ENCODE measurements at places on chromosomes 11 and 22.

DNA sequence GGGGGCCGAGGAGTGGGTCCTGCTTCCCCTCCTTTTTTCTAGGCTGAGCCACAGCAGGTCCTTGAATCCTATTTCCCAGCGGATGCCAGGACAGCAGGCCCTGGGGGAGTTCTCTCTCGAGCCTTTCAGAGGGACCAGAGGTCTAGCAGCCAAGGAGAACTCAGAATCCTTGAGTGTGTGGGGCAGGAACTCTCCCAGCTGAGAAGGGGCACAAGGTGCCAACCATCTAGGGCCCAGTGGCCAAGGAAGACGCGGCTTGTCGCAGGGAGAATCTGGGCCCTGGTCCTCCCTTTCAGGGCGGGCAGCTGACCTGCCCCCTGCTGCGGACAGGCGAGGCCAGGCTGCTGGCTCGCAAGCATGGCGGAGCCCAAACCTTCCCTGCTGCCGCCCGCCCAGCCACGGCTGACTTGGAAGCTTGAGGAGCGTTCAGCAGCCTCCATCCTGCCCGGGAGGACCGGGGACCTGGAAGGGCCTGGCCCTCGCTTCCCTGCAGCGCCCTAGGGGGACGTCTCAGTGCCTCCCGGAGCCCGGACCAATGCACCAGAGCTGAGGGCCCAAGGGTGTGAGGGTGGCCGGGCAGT is 972 bp upstream of the TSSC4 start:
- peak; percentile 37 for DNase-seq

- no peak for DNase-seq
These were observed 91.1 kb downstream of the PDE2A start for GRCh38 chr11:72583177-72583553.

GRCh38 chr22:32685512-32685911 is 116.0 kb upstream of the TIMP3 start:
- no peak for DNase-seq

- peak; percentile 78 for DNase-seq
These were observed 48.4 kb downstream of the GRAMD1B start for GRCh38 chr11:123478352-123478987.

DNA sequence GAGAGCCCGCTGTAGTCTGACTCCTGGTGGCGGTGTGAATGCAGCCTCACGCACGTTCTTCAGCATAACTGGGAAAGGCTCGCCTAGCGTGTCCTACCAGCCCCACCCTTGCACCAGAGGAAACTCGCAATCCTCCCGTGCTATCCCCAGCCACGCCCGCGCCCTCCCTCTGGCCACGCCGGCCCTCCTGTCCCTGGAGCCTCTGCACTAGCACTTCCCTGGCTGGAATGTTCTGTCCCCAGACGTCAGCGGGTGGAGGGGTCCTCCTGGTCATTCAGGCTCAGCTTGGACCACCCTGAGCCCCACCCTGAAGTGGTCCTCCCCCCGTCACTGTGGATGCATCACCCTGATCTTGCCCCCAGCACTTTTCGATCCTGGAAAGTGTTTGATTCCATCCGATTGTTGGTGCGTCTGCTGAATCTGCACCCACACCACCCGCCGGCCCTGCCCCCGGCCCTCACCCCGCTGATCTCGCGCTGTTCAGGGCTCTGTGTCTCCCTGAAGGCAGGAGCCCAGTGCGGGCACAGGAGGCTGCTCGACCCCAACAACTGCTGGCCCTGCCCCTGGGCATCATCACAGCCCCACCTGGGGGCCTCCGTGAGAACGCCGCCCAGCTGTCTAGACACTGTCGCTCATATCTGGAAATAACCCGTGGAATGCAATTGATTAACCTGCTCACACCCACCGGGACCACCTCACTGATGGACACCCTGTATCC is 437.0 kb downstream of the TBC1D22A start:
- DNase-seq = no peak

GRCh38 chr22:48208894-48209293 is 1446.4 kb downstream of the TBC1D22A start:
- no peak for DNase-seq

DNA sequence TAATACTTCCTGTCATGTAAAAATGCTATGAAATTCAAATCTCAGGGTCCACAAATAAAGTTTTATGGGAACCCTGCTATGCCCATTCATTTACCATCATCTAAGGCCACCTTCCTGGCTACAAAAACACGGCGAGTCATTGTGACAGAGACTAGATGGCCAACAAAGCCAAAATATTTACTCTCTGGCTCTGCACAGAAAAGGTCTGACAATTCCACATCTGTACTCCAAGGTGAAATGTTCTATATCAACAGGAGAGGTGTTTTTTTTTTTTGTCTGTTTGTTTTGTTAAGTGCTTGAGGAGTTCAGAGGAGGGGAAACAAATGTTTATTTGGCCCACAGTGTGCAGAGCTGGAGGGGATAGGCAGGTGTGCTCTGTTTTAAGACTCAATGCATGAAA is 18.6 kb upstream of the TMA7B start:
- DNase-seq = no peak

DNA sequence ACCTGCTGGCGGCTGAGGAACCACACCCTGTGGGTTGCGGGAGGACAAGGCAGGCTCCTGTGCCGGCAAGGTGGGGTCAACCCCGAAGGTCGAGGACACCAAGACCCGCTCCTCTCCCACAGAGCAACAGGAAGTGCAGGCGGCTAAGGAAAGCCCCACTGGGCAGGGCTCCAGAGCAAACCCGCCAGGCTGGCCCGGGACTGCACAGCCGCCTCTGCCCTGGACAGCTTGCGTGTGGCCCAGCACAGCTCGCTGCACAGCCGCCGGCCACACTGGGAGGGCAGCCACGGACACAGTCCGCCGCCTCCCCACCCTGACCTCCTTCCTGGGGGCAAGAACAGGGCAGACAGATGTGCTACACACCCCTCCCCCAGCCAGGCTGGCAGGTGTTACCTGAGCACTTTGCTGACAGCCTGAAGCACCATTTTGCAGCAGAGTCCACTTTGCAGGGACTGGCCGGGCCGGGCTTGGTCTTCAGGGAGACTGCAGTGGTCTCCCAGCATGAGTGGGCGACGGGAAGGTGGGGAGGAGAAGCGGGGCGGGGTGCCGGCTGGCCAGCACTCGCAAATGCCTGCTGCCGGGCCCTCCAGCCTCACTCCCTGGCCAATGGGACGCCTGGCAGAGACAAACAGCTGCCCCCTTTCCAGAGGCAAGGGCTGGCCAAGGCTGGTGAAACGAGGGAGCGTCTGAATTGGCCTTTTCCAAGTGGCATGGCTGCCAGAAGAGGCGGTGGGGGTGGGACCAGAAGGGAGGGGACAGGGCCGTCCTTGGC is at the start of gene MOB2:
Gene MOB2 (minus strand): TSS at position 726 of the 772 bp plus-strand sequence. CDS start 223 bp downstream, at position 503.
- no peak for DNase-seq

GRCh38 chr11:35050541-35050995 is 88.4 kb upstream of the CD44 start:
- DNase-seq = peak; percentile 89

GRCh38 chr11:128711136-128711535 is 17.3 kb downstream of the FLI1 start:
- DNase-seq = no peak

GRCh38 chr22:25930083-25930482 is 188.1 kb downstream of the MYO18B start:
- no peak for DNase-seq

DNA sequence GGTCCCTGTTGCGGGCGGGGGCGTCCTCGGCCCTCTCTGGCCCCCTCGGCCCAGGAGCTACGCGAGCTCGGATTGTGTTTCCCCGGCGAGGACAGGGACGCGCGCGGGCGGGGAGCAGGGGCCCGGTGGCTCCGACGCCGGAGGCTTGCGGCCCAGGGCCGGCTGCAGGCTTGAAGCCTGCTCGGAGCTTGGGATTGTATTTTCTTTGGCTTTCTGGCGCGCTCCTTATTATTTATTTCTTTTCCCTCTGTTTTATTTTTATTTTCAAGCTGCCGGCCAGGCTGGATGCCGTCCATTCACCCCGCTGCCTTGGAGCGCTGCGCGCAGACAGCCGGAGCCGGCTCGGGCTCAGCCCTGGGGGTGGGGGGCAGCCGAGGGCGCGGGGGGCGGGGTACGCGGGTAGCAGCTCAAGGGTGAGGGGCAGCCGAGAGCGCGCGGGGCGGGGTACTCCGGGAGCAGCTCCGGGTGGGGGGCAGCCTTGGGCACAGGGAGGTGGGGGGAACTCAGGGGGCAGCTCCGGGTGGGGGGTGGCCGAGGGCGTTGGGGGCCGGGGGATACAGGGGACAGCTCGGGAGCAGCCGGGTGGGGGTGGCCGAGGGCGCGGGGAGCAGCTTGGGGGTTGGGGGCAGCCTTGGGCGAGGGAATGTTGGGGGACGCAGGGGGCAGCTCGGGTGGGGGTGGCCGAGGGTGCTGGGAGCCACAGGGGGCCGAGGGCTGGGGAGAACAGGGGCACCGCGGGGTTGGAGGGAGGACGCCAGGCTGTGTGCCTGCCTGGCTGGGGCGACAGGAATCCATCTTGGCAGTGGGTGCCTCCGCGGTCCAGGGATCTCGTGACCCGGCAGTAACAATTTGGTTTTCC is 42.7 kb downstream of the KCNJ1 start:
- DNase-seq = no peak

DNA sequence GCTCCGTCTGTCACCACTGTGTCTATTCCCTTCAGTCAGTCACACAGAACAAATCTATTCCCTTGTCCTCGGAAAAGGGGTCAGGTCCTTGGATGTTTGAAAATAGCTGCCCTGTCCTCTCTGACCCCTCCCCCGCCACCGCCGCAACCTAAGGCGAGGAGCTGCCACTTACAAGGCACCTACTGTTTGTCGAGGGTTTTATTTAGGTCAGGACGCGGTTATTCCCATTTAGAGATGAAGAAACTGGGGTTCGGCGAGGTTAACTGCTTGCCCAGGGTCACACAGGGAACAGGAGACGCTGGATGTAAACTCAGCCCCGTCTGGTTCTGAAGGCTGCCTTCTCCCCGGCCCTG is 1468.1 kb downstream of the BRD1 start:
- DNase-seq = no peak

DNA sequence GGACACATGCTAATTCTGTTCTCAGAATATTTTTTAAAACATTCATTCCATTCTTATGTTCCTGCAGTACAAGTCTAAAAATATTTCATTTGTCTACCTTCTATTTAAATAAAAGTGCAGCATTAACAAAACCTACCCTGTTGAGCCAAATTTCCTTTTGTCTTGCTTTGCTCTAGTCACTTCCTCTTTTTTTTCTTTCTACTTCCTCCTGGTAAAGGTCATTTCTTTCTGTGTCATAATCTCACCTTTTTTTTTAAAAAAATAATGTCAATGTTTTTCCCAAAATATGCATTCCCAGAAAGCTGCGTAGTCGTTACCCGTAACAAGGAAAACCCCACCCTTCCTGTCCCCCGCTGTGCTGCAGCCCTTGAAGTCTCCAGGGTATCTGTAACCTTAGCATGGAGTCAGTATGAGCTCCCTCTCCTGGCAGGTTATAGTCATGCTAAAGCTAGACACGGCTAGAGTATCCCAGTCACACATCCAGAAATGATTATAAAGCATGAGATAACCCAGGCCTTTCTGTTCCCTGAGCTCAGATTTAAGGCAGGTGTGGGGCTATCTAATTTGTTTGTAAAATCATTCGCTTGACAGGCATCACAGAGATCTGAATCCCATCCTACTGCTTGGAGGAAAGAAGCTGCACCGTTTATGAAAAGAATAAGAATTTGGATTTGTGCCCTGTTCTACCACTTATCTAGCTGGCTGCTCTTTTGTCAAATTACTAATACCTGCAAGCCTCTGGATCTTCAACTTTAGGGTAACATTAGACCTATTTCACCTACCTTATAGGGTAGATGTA is 51.1 kb upstream of the EED start:
- peak; percentile 94 for DNase-seq

- DNase-seq = no peak
These were observed 189.8 kb downstream of the SNX19 start for GRCh38 chr11:130726234-130727037.

GRCh38 chr22:48586799-48587185 is 1240.9 kb downstream of the BRD1 start:
- DNase-seq = no peak

- DNase-seq = peak; percentile 44
These were observed 1.1 kb downstream of the TTLL12 start for GRCh38 chr22:43185860-43186261.

- DNase-seq = no peak
These were observed 67.6 kb upstream of the TEAD1 start for GRCh38 chr11:12606597-12606996.

- no peak for DNase-seq
These were observed 8.7 kb upstream of the MRPL23 start for GRCh38 chr11:1938343-1939005.

GRCh38 chr22:41883400-41883799 is 31.5 kb downstream of the SHISA8 start:
- no peak for DNase-seq

GRCh38 chr22:50117168-50117762 is 27.5 kb downstream of the MOV10L1 start:
- DNase-seq = no peak

DNA sequence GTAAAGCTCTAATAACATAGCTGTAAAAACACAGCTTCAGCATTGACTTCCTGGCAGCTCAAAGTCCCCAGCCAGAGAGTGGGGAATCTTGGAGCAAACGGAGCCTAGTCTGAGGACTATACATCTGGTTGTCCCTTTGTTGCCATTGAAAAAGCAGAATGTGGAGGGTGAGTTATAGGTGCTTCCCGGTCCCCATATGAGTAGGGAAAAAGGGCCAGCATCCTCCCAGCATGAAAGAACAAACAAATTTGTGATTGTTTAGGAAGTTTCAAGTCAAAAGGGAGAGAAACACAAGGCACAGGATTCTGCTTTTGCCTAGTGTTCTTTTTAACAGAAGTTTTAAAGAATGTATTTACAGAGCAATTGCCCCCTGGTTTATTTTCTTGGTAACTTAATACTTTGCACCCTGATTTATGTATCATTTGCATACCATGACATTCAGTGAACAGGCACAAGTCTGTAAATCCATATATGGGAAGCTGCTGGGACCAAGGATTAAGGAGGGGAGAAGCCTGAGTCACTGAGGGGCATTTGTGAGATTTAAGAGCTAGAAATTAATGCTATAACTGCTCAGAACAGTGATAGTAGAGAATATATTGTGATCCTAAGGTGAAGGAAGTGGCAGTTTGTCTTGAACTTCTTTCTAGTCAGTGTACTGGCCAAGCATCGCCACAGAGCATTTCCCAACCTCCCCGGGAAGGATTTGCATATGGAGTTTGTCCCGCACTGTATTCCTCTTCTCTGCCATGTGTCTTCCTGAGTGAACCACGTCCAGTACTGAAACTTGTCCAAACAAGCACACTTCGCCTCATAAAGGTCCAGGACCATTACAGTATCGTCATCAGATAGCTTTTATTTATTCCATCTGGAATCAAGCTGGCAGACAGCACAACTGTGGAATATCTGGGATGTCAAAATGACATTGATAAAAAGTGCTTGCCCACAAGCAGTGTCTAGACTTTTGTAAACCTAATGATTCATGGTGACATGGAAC is 103.0 kb downstream of the DBX1 start:
- DNase-seq = no peak

- no peak for DNase-seq
These were observed 30.7 kb upstream of the CLDN5 start for GRCh38 chr22:19554834-19555404.
